Cerebellum (tissue), 4 donors: ENCODE measurements at places on chromosomes 5 and 9. TPM values are rescaled to one million over a fixed set of nuclear protein-coding genes. Genes with fewer than 3 reads are reported as not detected.

GRCh38 chr5:14166437-14166836 is 23.3 kb downstream of the TRIO start:
- no peak for DNase-seq

- DNase-seq = no peak
These were observed 170.0 kb upstream of the DAPK1 start for GRCh38 chr9:87327575-87328125.

GRCh38 chr5:124393584-124394379 is 352.7 kb downstream of the ZNF608 start:
- no peak for DNase-seq

DNA sequence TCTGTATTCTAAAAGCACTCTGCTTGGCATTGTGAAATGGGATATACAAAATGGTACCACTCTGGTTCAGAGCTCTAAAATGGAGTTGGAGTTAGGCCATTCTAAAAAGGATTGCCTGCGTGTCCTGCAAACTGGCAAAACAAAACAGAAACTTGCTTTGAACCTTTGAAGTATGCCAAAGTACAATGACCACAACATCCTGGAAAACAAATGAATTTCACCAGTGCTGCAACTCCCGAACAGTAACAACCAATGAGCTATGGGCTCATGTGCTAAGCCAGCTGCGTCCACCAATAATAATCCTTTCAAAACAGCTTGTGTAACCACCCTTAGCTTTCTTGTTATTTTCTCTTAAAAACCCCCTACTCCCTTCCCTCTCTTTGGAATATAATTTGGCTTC is 88.4 kb upstream of the CXCL14 start:
- DNase-seq = no peak

GRCh38 chr9:10032166-10032565 is 580.6 kb downstream of the PTPRD start:
- DNase-seq = no peak

GRCh38 chr5:97181856-97182545 is 1.0 kb downstream of the RIOK2 start:
- DNase-seq = no peak

DNA sequence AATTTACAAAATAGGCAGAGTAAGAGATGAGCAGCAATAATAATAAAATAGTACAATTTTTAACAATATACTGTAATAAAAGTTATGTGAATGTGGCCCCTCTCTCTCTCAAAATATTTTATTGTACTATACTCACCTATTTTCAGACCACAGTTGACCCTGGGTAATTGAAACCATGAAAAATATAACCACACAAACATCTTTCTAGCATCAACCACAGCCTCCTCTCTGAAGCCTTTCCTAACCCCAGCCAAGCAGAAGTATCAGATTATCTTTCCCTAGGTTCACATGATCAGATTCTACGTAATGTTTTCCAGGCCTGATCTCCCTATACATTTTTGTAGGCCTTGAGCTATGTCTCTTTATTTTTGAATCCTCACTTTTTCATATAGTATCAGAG is 35.2 kb downstream of the DNAH5 start:
- DNase-seq = no peak

- DNase-seq = no peak
These were observed 20.6 kb downstream of the IFNW1 start for GRCh38 chr9:21121079-21121478.

DNA sequence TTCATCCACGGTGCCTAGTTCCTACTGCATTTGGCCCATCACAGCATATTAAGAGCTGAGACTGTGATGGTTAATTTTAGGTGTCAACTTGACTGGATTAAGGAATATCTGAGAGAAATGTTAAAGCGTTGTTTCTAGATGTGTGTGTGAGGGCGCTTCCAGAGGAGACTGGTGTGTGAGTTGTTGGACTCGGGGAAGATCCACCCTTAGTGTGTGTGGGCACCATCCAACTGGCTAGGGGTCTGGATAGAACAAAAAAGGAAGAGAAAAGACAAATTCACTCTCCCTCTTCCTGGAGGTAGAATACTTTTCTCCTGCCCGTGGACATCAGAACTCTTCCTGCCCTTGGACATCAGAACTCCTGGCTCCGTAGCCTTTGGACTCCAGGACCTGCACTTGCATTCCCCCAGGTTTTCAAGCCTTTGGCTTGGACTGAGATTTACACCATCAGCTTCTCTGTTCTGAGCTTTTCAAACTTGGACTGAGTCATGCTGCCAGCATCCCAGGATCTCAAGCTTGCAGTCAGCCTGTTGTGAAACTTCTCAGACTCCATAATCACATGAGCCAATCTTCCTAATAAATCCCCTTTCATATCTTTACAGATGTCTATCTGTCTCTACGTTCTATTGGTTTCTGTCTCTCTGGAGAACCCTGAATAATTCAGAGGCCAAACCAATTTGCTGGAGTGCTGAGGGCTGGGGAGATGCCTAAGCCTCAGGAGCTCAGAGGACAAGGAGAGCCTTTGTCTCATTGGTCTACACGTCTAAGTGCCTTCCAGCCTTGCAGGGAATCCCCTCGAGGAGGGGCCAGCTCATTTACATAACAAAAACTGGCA is 164.5 kb downstream of the DCP2 start:
- no peak for DNase-seq

DNA sequence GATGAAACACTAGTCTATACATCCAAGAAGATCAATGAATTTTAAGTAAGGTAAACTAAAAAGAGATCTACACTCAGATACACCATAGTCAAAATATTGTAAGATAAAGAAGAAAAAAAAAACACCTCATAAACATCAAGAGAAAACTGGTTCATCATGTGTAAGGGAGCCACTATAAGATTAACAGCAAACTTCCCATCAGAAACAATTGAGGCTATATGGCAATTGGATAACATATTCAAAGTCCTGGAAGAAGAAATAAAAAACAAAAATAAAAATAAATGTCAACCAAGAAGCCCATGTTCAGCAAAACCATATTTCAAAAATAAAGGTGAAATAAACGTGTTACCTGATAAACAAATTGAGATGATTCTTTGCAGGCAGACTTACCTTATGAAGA is 3.6 kb downstream of the OR13C8 start:
- DNase-seq = no peak

DNA sequence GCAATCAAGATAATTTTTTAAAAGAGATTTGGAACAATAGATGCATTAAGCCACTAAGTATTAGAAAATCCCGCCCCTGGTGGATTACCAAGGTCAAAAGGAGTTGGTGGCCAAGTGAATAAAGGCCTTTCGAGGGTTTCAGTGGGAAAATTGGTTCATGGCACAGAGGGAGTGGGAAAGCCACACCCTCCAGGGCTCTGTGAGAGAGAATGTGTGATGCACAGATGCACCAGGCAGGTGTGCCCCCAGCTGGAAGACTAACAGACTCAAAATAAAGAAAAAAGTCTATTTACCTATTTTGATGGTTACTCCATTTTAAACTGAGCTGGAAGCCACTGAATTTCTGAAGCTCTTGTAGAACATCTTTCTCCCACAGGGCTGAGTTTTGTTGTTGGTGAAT is 278.0 kb downstream of the DRD1 start:
- no peak for DNase-seq

- peak; percentile 46 for DNase-seq
These were observed 11.1 kb upstream of the GARNL3 start for GRCh38 chr9:127253446-127253845.

GRCh38 chr5:173962436-173962972 is 26.5 kb upstream of the C5orf47 start:
- no peak for DNase-seq

Gene IFT74
- 17.8 TPM for total RNA-seq

Gene NUTM2F
- not detected for total RNA-seq

Gene NUTM2G
- total RNA-seq = not detected
